ENCODE measurements at places on chromosomes 5 and 9.

DNA sequence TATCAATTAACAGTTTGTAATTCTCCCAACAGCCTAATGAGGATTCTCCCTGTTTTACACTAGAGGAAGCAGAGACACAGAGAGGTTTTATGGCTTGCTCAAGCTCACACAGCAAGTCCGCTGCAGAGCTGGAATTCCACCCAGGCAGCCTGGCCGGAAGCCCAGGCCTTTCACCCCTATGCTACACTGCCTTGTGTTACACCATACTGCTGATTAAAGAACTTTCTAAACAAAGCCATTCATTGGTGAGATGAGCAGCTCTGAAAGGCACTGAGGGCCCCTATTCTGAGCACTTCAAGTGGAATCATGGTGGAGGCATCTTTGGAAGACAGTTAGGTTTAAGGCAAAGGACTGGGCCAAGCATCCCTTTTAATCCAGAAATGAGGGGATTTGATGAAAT, 14.7 kb upstream of the LARP1 start:
- peak; percentile 83 for DNase-seq

- DNase-seq, result no peak
Measured at GRCh38 chr9:89853931-89854330, 249.1 kb downstream of the GADD45G start.

GRCh38 chr5:43947935-43948334, 345.0 kb downstream of the NNT start:
- DNase-seq, result no peak

DNA sequence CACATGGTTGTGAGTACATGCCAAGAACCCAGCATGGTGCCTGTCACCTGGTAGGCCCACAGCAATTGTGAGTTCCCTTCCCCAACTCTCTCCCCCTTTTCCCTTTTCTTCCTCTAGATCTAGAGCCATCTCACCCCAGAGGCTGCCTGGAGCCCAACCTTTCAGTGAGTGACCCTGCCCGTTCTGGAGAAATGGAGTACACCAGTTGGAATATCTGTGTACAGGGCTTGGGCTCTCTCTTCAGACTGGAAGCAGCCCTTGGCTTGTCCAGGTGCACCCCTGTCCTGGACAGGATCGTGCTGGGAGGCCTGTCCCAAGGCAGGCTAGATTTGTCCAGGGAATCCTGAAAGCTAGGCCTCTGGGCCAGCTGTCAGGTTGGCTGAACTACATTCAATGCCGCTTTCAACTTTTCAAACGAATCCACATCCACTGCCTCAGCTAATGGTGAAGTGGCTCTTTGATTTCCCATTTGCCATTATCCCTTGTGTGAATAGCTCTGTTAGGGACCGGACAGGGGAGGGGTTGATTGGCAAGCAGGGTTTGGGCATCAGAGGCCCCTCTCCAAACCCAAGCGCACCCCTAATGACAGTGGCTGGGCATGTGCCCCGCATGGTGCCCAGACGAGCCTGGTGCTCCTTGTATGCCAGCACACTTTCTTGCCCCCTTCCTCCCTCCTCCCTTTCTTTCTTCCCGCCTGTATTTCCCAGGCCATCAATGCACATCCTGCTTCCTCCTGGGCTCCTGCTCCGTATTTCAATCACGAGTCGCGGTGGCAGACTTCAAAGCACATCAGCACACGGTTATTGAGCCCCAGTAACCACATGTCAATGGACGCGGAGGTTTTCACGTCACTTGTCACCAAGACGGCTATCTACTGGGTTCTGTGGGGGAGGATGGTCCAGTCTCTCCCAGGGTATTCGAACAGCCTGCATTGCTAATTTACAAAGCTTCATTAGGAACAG, 211.2 kb downstream of the DAB2IP start:
- no peak for DNase-seq

- DNase-seq, result no peak
Measured at GRCh38 chr5:158715592-158715991, 384.1 kb downstream of the EBF1 start.

DNA sequence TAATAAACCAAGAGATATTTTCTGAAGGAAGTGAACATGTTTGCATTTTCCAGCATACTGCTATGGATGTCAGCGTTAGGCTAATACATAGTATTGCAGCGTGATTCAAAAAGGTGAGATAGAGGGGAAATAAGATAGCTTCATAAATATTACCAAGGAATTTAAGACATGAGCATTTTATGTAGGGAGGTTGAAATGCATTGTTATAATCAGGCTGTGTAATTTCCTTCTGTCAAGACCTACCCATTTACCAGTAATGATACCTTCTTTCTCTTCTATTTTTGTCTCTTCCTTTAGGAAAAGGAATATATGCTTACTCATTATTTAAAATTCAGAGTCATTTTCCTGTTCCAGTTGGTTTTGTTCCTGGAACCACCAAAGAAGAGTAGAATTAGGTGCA, 33.3 kb downstream of the PIK3R1 start:
- no peak for DNase-seq

DNA sequence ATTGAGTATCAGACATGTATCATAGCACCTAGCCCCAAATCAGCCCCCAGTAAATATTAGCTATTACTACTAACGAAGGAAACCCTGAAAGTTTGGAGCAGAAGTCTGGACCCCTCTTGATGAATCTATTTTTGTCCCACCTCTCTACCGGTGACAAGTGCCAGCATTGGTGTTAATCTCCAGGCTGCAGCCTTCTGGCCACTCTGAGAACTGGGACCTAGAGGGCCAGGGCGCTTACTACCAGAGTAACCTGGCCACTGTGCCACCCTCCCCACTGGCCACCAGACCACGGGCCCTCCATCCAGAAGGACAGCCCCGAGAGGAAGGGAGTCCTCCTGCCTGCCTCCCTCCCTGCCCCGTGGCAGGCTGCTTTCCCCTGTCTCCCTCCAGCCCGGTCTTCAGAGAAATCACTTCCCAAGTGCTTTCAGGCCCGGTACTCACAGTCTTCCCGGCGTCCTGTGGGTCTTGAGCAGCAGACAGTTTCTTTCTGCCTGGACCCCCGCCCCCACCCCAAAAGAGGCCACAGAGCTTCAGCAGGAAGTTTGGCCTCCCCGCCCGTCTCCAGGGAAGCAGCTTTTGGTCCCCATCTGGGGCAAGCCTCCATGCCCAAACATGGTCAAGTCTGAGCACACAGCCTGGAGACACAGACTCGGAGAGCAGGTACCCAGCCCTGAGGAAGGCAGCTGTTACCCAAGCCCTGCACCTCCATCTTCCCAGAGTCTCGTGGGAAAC, at the start of gene KCNMB1:
TSS of gene KCNMB1 (minus strand) at position 550 of the 732 bp plus-strand sequence. CDS start 3,920 bp downstream, outside the sequence.
- no peak for DNase-seq

DNA sequence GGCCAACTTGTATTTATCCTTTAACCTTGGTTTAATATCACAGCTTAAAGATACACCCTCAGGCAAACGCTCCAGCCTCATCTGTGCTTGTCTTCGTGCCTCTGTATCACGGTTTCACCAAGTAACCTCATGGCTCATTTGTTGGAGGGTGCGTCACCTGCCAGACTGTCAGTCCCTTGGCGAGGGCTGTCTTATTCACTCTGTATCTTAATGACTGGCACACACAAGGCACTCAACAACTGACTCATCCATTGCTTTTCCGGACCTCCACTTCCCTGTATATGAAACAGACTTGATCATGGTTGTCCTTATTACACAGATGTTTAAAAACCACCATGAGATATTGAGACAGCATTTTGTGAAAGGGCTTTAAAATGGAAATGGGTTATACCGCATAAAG, 28.0 kb downstream of the LCP2 start:
- no peak for DNase-seq

- no peak for DNase-seq
Measured at GRCh38 chr5:86879086-86879485, 261.3 kb downstream of the COX7C start.

GRCh38 chr9:114281473-114282103, 41.3 kb upstream of the ORM1 start:
- no peak for DNase-seq

GRCh38 chr9:121839726-121840500, 188.5 kb downstream of the DAB2IP start:
- DNase-seq, result no peak

GRCh38 chr9:37639109-37639762, 11.5 kb upstream of the FRMPD1 start:
- DNase-seq, result no peak

DNA sequence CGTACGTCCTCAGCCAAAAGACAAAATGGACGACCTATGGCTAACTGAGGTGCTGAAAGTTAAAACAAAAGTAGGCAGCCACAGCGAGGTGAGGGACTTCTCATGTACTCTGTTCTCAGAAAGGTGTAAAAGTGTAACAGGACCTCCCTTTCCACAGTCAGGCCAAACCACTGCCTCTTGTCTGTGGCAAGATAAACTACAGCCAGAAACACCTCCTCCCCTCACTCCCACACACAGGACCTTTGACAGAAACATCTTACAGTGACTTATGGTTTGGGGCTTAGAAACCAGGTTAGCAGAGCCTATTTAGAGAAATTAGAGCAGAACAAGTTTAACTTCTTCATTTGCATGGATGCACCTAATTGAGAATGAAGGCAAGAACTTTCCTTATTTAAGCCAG, 499.1 kb upstream of the GRIN3A start:
- no peak for DNase-seq

GRCh38 chr5:77024490-77024889, 5.7 kb upstream of the AGGF1 start:
- no peak for DNase-seq

GRCh38 chr5:14231156-14231555, 88.0 kb downstream of the TRIO start:
- no peak for DNase-seq

DNA sequence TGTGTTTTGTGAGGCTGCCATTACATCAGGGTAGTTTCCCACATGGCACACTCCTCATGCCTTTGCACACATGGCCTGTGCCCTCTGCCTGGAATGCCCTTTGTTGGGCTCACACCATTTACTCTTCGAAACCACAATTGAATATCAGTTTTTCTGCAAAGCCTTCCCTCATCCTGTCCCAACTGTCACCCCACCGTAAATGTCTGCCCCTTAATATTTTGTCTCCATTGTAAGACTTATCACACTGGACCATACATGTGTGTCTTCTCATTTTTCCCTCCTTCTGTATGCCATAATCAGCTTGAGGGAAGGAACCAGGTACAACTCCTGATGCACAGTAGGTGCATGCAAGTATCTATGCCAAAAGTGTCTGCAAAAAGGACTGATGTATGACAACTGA, 62.7 kb upstream of the TMEM252 start:
- no peak for DNase-seq
